ENCODE measurements at places on chromosomes 5 and 9.

GRCh38 chr9:126589349-126589748 lies 24.4 kb upstream of the LMX1B start:
- no peak for DNase-seq

DNA sequence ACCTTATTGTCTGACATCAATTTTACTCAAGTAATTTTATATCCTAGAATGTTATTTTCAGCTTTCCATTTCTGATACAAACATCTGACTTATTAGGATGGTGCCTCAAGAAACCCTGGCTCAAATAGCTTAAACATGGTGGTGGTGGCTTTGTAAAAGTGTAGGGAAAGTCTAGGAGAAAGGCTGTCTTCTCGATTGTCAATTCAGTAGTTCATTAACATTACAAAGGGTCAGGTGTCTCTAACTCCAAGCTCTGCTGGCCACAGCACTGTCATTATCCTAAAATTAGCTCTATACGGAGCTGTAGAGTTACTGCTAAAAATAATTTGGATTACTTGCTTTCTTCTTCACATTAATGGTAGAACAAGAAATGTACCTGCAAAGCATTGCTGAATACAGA lies 1360.1 kb upstream of the CDH6 start:
- DNase-seq, result no peak

DNA sequence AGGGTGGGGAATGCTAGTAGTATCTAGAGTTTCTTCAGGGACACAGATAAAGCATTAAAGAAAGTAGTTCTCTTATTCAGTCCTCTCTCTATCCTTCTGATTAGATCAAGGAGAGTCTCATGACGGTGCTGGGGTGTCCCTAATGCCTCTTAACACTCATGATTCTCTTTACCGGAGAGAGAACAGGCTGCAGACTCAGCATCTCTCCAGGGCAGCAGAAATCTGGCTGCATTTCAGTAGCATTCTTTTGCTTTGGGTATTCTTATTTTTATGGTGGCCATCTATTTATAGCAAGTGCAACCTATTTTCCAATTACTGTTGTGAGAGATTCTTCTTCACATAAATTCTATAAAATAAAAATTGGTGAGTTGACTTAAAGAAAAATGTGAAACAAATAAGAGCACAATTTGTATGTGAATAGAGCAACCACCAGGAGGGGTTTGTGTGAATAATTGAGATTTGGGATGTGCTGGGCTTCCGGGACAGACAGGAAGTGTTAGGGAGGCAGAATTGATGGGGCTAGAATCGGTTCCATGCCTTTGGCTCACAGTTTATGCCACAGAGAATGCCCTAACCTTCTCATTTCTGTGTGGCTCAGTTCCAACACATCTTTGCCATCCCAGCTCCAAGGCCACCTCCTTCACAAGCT lies 23.8 kb upstream of the BOD1 start:
- no peak for DNase-seq

DNA sequence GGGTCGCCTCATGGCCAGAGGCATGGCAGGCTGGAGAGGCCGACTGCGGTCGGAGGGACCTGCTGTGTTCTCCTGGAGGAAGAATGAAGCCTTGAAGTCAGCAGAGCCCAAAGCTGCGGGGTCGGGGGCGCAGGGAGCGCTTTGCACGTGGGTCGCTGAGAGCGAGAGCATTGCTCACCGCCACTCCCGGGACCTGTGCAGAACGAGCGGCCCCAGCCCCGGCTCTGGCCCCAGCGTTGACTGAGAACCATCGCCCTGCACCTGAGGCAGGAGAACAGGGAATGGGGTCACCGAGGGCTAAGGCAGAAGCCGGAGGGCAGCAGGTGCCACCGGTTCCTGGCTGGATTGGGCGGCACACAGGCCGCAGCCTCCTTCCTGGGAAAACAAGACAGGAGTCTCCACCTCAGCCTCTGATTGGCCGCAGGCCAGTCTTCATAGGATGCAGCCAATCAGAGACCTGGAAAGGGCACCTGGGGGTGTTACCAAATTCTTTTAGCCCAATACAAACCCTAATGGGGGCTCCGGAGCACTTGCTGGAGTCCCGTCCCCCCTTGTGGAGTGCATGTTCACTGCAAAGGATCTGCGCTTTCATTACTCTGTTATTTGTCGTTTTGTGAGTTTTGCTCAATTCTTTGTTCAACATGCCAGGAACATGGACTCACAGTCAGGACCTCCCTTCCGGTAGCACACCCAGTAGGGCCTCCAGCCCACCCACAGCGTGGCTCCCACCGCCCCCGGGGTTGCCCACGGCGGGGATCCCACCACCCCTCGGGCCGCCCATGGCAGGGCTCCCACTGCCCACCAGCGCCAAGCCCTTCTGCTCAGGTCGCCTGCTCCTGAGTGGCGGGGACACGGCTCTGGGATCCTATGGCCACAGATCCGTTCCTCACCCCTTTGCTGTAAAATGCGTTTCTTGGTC lies 24.7 kb upstream of the SLC6A19 start:
- DNase-seq, result no peak

DNA sequence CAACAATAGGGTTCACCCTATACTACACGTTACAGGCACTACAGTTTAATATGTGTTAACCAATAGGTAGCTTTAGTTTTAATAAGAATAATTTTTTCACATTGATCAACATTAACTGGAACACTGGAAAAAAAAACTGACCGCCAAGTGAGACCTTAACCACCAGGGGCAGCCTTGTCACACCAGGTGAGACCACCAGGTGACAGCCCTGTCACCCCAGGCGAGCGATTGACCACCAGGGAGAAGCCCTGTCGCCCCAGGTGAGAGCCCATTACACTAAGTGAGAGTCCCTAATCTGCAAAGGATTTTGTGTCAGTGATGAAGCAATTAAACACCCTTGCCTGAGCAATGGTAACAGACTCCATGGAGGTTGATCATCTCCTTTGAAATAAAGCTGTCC lies 75.4 kb upstream of the SYK start:
- DNase-seq, result no peak

DNA sequence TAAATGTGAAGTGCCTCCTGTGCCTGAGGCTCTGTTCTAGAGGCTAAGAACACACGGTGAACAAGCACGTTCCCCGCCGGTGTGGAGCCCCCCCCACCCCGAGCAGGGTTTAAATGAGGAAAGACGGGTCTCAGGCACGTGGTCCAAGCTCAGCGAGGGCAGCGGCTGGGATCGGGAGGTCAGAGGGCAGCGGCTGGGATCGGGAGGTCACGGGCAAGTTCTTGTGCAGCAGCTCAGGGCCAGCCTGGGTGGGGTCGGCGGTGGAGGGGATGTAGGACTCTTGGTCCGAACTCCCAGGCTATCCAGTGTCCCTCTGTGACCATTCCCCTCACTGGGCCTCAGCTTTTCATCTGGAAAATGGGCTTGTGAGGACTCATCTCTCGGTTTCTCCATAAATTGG lies 2.7 kb upstream of the GBGT1 start:
- no peak for DNase-seq

GRCh38 chr9:108074900-108075299 lies 585.3 kb upstream of the KLF4 start:
- DNase-seq, result no peak

- no peak for DNase-seq
Observed at GRCh38 chr5:2905741-2906140, 154.3 kb upstream of the IRX2 start.

DNA sequence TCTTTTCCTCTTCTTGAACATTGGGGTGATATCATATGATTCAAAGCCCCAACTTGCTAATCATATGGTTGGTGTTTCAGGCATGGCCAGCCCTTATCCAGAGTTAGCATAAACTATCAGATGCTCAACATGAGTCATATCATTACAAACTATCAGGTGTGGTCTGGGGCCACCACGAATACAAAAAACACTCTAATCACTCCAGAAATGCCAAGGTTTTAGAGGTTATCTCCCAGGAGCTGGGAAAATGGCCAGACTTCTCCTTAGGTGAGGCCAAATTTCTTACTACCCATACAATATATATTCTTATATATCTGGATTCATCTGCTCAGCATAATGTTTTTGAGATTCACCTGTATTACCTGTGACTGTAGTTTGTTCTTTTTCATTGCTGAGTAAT lies 210.5 kb downstream of the CCDC171 start:
- no peak for DNase-seq

GRCh38 chr9:3244963-3245653 lies 280.7 kb downstream of the RFX3 start:
- no peak for DNase-seq

DNA sequence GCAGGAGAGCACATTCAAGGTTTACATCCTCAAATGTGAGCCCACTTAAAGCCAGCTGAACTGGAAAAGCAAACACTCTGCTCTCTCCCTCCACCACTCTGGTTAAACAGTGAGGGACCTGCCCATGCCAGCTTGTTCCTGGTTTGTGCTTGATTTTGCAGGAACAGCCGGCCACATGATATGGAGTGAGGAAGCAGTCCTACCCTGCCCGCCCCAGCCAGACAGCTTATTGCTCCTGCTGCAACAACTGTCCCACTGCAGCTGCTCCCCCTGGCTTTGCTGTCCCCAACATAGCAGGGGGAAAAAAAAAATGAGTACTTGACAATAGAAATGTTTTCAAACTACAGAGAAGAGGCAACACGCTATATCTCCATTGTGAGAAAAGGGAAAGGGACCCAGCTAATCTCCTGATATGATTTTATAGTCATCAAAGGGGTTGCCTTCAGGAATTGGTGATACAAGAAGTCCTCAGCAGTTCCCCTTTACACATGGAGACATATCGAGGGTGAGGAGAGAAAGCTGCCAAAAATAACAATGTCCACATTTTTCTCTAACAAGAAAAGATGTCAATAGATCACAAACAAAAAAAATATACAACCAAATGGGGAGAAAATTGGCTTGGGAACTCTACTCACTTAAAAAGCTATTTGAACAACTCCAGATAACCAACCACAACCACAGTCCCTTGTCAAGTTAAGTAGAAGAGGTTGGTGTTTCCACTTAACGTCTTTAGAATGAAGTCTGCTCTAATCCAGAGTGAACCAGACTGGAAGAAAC lies 4.6 kb downstream of the MYO10 start:
- DNase-seq, result peak; percentile 73

DNA sequence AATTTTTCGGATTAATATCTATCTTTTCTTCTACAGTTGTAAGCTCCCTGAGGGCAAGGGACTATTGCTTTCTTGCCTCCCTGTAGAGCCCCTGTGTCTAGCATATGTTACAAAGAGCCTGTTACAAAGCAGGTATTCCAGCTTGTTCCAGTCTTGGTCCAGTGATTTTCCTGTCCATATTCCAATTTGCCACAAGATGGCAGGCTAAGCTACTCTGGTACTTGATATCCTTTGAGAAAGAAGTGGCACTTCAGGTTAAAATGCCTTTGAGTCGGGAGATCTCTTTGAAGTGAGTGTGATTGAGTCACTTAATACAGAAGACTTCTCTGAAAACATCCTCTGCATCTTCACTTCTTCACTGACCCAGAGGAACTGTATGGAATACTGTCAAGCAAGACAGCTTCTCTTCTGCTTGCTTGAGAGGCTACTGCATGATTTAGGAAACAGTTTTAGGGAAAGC lies 24.5 kb downstream of the CAVIN4 start:
- peak; percentile 64 for DNase-seq

GRCh38 chr5:127013407-127013806 lies 17.0 kb downstream of the MARCHF3 start:
- no peak for DNase-seq
